ENCODE measurements at places on chromosomes 12 and 14.
A peak's percentile ranks its signal among the peaks of the same experiment; 100 is the strongest.

- DNase-seq = no peak
These were observed 37.9 kb downstream of the PELI2 start for GRCh38 chr14:56156096-56156495.

- DNase-seq = no peak
These were observed 101.2 kb downstream of the PEBP1 start for GRCh38 chr12:118237052-118237665.

DNA sequence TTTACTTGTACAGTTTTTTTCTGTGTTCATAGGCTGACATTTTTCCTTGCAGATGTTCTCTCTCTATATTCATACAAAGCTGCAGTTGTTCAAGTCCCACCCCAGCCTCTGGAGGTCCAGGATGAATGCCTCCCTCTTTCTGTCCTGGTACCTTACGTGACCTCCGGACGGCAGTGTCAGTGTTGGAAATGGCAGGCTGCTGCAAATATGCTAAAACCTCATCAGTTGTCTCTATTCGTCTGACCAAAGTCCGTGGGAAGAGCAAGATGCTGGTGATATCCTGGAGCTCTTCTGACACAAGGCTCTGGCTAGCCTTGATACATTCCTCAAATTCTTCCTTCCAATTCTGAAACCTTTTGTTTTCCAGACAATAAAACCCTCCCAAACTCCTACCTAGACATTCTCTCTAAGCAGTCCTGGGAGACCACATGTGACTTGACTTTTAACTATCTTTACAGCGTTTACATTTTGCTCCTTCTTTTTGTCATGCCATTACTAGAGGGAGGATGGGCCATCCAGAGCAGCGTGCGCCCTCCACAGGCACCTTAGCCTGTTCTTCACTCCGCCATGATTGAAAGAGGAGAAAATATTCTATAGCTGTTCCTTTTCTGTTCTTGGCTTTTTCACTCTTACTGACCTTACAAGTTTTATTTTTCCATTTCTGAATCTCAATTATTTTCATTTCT lies 143.6 kb downstream of the RGS6 start:
- no peak for DNase-seq

DNA sequence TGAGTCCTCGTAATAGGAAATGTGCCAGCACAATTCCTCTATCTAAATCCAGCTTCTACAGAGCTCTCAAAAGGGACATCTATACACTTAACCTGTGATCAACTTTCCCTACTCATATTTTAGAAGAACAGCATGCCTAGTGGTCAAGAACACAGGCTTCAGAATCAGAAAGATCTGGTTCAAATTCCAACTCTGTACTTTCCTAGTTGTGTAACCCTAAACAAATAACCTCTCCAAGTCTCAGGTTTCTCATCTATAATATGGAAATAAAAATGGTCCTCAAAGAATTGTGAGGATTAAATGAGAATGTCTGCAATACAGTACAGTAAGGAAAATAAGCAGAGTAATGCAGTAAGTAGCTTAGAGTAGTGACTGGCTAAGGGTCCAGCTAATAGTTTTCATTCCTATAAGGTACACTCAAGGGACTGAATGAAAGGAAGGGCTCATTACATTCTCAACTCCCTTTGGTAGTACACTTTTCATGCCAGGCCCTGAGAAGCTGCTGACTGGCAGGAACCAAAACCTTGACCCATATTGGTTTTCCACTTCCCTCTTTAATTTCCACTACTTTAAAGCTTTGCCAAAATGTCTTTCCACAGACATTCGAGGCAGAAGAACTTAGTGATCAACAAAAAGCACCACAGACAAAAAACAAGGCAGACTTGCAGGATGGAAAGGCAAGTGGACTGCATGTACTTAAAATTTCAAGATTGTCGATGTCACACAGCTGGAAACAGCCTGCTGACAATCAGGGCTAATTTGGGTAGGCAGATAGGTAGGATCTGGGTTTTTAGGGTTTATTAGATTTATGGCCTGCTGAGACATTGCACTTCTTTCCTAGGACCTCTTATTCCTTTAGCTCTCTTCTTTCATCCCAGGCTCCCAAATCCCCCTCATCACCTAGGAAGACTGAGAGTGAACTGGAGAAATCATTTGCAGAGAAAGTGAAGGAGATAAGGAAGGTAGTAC lies 4.3 kb downstream of the CCDC196 start:
- DNase-seq = no peak

DNA sequence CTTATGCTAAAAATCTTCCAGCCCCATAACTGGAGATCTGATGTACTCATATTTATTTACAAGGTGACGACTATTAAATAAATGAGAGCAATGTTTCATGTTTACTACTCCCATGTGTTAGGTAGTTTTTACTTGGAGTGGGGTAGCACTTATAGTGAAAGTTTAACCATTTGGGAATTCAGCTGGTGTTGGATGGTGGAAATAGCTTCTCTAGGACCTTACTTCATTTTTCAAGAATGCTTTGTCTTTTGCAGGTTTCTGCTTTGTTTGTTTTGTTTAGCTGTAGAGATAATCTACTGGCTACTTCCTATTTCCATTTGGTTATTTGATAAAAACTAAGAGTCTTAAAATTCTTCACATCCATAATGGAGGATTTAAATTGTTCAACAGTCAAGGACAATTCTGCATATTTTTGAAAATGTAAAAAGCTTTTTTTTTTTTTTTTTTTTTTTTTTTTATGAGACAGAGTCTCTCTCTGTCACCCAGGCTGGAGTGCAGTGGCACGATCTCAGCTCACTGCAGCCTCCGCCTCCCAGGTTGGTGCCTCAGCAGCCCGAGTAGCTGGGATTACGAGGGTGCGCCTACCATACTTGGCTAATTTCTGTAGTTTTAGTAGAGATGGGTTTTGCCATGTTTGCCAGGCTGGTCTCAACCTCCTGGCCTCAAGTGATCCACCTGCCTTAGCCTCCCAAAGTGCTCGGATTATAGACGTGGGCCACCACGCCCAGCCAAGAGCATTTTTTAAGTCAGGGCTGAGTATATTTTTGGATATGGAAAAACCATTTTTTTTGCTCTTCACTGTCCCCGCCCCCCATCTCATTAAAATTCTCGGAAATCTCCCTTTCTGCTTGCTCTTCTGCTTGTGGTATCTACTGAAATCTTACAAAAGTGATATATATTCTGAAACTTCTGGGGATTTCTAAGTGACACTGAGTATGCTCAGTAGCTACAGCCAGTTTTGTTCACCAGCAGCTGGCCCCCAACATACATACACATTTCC lies 1.4 kb upstream of the ABCD2 start:
- DNase-seq = no peak

GRCh38 chr14:98963610-98964009 lies 308.4 kb downstream of the BCL11B start:
- DNase-seq = no peak

- no peak for DNase-seq
These were observed 178.8 kb downstream of the ETNK1 start for GRCh38 chr12:22803725-22804124.

- no peak for DNase-seq
These were observed 39.9 kb downstream of the TBC1D30 start for GRCh38 chr12:64864319-64864718.

GRCh38 chr12:95224202-95225170 lies 6.9 kb downstream of the VEZT start:
- no peak for DNase-seq

GRCh38 chr14:63421226-63421625 lies 102.5 kb upstream of the GPHB5 start:
- no peak for DNase-seq

- no peak for DNase-seq
These were observed 8.4 kb downstream of the CKAP4 start for GRCh38 chr12:106239241-106239950.

DNA sequence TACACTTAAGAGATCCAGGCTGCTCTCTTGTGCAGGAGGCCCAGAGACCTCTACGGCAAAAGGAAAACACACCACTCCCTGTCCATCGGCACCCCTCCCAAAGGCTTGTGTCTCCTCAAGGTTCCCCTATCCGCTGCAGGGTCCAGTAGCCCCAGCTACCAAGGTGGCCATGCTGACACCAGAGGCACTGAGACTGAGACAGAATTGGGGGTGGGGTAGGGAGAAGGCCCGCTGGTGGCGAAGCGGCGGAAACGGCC lies 590 bp downstream of the DDIT3 start:
- DNase-seq = no peak

DNA sequence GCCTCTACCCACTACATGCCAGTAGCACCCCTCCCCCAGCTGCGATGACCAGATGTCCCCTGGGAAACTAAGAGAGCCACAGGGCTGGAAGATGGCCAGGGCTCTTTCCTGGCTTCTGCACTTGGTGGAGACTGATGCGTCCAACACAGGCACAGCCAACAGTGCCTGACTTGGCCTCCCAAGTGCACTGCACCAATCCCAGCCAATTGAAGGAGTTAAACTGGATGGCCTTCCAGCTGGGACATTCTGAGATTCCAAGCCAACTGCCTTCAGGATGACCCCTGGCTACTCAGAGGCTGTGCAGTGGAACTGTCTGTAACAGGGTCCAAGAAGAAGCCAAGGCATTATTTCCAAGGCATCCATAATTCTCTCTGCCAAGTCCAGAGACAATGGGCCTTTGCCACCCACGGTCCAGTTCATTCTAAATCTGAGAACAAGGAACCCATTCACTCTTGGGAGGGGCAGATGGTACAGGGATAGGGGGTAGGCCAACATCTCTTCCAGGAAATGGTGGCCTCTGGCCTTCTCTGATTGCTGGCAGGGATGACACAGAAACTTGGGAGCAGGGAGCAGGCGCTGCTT lies 35.2 kb downstream of the PRIMA1 start:
- no peak for DNase-seq

- no peak for DNase-seq
These were observed 154.5 kb downstream of the PHLDA1 start for GRCh38 chr12:75876832-75877762.

DNA sequence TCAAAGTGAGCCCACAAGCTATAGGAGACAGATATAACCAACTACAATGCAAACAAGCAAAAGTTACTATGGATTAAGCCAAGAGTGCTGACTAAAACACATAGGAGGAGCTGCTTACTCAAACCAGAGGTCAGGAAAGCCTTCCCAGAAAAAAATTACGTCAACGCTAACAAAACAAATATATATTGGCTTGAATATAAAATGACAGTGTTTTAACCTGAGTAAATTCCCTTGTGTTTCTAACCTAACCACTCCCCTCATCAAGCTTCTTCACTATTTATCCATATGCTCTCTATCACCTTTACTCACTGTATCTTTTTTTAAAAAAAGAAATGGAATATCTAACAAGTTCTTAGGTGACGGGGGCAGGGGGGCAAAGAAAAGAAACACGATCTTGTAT lies 115.9 kb downstream of the MED13L start:
- no peak for DNase-seq

DNA sequence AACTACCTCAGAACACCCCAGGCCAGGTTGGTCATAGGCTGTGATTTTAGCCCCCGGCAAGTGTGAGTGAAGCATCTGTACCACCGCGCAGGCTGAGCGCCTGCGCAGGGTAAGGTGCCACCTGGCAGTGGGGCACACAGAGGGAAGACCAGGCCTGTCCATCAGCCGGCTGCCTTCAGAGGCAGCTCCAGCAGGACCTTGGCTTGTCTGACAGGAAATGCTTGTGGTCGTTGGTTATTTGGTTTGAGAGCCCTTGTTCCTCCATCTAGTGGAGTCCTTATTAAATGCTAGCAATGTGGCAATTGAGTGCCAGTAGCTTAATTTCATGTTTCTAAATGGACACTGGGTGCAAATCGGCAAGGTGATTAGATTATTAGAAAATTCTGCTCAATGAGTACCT lies 27.5 kb downstream of the SLC25A29 start:
- peak; percentile 41 for DNase-seq

DNA sequence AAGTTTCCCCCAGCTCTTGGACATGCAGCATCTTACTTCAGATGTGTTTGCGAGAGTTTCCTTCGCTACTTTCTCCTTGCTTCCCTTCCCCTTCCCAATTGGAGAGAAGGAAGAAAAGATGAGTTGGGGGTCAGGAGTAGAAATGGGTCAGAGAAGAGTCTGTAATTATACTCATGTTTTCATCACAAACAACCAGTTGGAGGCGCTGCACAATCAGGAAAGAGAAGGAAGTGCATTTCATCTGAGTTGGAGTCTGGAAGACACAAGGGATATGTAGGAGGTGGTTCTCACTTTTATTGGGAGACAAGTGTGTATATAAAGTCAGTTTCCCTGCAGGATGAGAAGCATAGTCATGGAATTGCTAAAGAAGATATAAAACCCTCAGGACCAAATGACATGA lies 31.3 kb upstream of the VSX2 start:
- no peak for DNase-seq

GRCh38 chr14:60245380-60246177 lies 3.4 kb upstream of the PPM1A start:
- no peak for DNase-seq
